H1 (cell line): ENCODE measurements at places on chromosomes 1 and 21.

- DNase-seq: no peak
Observed at GRCh38 chr21:45386728-45387371, 18.1 kb upstream of the COL18A1 start.

GRCh38 chr1:37513795-37514349 is 694 bp downstream of the MEAF6 start:
- DNase-seq: peak; percentile 61

GRCh38 chr1:154459080-154459479 is 42.9 kb upstream of the TDRD10 start:
- no peak for DNase-seq

DNA sequence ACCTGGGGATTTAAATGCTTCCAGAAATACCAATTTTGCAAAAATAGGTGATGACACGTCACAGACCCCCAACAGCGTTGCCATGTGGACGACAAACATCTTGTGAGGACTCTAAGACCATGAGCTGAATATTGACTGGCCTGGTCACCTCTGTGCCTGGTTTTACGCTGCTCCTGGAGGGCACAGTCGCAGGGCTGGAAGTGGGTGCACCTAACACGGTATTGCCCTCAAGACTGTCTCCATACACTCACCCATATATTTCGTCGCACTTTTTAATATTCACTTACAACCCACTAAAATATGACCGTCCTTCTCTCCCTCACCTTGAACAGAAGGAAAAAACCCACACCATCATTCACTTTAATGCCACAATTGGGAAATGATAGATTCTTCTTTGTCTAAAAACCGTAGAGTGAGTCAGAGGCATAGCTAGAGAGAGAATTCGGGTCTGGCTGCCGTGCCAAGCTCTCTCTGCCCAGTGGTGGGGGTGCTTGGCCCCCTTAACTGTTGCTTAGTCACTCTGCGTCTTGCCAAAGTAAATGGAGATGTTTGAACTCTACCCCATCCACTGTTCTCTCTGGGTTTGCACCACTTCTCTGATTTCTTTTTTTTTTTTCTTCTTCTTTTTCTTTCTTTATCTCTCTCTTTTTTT is 40.8 kb upstream of the UTS2 start:
- no peak for DNase-seq

- DNase-seq: no peak
Observed at GRCh38 chr1:52426371-52426770, 22.0 kb downstream of the PRPF38A start.

DNA sequence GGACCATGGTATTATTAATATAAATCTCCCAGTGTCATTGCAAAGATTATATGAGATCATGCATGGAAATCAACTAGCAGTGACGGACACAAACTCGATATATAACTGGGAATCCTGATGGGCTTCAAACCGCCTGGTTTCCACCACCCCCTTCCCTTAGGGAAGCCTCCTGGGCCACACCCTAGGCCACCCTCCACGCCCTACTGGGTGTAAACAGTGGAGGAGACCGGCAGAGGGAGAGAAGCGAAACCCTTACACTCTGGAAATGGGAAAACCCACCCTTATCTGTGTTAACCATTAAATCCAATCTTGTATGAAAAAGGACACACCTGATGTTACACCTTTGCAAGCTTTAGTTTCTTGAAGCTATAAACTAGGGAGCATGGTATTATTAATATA is 595 bp upstream of the ZNHIT6 start:
- no peak for DNase-seq

- no peak for DNase-seq
Observed at GRCh38 chr1:44642925-44643324, 31.4 kb downstream of the TMEM53 start.

- no peak for DNase-seq
Observed at GRCh38 chr1:31299365-31299764, 2.5 kb downstream of the ZCCHC17 start.

- DNase-seq: no peak
Observed at GRCh38 chr1:193325042-193325441, 138.6 kb upstream of the B3GALT2 start.

GRCh38 chr1:40059338-40059959 is 18.9 kb downstream of the CAP1 start:
- peak; percentile 63 for DNase-seq

GRCh38 chr1:226993814-226994585 is 53.9 kb downstream of the COQ8A start:
- peak; percentile 47 for DNase-seq

GRCh38 chr1:42419126-42419821 is 36.5 kb downstream of the ZMYND12 start:
- DNase-seq: no peak

DNA sequence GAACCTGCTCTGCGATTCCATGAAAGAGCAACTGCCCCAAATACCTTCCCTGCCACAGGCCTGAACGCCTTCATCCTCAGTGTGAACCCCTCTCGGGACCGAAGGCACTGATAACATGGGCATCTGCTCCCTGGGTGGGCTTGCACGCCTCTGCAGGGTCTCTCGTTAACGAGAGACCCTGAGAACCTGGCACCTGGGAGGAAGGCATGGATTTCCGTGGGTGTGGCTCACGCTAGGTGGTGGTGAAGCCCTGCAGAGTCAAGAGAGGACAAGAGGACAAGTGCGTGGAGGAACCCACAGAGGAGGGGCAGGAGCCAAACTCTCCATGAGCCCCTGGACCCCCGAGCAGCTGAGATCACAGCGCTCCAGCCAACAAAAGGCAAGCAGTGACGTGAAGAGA is 26.8 kb upstream of the COL6A2 start:
- no peak for DNase-seq

GRCh38 chr1:230863449-230863848 is 4.9 kb downstream of the C1orf198 start:
- no peak for DNase-seq

DNA sequence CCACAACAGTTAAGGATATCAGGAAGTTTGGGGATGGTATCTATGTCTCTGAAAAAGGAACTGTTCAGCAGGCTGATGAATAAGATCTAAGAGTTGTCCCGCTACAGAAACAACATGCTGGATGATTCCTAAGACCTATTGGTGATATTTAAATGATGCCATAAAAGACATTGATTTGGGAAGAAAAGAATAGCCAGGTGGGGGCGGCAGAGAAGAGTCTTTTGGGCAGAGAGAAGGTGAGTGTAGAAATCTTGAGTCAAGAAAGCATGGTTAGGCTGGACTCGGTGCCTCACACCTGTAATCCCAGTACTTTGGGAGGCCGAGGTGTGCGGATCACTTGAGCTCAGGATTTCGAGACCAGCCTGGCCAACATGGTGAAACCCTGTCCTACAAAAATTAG is 11.8 kb upstream of the TMEM201 start:
- DNase-seq: no peak

- DNase-seq: no peak
Observed at GRCh38 chr1:224784265-224785039, 145.0 kb upstream of the DNAH14 start.

DNA sequence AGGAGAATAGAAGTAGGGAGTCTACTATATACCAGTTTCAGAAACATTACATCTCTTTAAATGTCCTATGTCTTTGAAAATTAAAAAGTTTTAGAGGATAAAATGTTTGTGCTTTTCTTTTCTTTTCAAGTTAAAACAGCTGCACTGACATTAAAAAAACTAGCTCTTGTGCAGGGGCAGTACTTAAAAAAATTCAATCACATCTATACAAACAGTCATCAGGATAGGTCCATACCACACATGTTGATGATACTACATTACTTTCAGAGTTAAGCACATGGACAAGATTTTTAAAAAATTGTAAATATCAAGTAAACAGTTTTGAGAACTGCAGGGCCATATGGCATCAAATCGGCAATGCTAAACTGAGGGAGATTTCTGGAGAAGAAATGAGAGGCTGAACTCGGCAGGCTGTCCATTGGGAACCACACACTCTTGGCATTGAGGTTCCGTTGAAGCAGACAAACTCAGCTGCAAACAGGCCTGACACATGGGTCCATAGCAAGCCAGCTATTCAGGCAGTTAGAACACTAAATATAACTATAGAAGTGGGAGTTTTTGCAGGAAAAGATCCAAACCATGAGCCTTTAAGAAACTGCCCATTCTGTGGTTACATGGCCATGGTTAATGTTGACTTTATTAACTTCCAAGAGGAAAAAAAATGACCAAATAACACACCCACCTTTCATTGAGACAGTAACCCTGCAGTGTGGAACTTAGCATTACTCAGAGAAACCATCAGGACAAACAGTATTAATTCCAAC is 84.5 kb upstream of the BCL10 start:
- DNase-seq: no peak
